ENCODE measurements at places on chromosomes 3 and 15. TPM values are rescaled to one million over a fixed set of nuclear protein-coding genes. Genes with fewer than 3 reads are reported as not detected.
A peak's percentile ranks its signal among the peaks of the same experiment; 100 is the strongest.

GRCh38 chr15:60363087-60363549, 34.7 kb downstream of the ANXA2 start:
- H3K36me3 ChIP-seq, result no peaks in the 10 kb centered on the region
- no peak overlapping the region for H3K4me3 ChIP-seq

DNA sequence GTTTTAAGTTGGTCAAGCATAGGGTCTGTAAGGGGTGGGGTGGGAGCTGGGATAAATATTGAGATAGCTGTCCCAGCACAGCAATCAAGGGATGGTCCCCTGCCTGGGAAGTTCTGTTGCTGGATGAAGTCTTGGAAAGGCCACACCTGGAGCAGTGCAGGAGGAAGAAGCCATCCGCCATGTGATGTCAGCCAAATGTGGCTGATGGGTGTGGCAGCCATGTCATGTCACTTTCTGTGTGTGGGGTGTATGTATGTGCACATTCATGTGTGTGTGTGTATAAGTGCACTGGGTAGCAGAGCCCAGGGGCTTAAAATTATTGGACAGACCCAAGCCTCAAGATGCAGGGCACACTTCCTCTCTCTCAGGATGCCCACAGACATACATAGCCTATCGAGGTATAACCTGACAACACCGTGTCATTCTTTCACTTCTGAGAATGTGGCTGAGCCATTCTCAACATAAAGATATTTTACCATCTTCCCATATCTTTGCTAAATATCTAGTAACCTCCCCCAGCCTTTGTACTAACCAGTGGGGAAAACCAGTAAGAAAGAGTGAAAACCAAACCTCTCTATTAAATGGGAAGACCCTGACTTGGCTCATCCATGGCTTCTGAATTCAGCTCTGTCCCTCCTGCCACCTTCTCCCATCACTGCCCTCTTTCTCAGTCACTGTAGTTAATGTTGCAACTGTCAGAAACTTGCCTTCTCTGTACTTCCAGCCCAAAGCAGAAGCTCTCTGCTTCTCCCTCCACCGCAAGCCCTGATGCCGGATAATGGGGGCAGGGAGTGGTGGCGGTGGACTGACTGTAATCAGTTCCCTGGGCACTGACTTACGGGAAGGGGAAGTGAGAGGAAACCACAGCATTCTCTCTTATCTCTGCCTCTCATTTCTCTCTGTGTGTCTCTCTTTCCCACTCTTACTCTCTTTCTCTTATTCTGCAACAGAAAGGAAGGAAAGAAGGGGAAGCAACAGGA, 11.2 kb downstream of the TNFSF10 start:
- H3K36me3 ChIP-seq, result peaks cover 28% of the 10 kb centered on the region
- H3K4me1 ChIP-seq, result peaks cover 34% of the 10 kb centered on the region
- DNase-seq, result no peak
- H3K27me3 ChIP-seq, result no peaks in the 10 kb centered on the region
- peak overlapping the region; percentile 86 for H3K4me3 ChIP-seq

DNA sequence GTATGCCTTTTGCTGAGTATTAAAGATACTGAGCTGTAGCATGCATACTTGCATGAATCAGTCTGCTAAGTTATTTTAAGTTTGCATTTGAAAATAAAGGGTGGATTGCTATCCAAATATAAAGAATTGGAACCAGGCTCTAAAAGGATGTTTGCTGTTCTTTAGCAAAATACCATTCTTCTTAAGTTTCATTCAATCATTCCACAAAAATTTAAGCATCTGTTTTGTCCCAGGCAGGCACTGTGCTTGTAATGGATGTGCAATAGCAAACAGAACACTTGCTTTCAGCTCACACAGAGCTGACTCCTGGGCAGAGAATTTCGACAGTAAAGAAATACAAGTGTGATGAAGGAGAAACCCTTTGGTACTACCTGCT, 151.1 kb downstream of the PGPEP1L start:
- no peaks in the 10 kb centered on the region for H3K27me3 ChIP-seq
- peaks cover 29% of the 10 kb centered on the region for H3K4me1 ChIP-seq
- no peak overlapping the region for H3K27ac ChIP-seq

- H3K27me3 ChIP-seq, result no peaks in the 10 kb centered on the region
- no peak overlapping the region for H3K4me3 ChIP-seq
- DNase-seq, result no peak
These were observed 874.6 kb downstream of the ROBO1 start for GRCh38 chr3:78893161-78893560.

- H3K4me3 ChIP-seq, result peak overlapping the region; percentile 87
- H3K4me1 ChIP-seq, result peaks cover 44% of the 10 kb centered on the region
- H3K36me3 ChIP-seq, result peaks cover 6% of the 10 kb centered on the region
- no peaks in the 10 kb centered on the region for H3K27me3 ChIP-seq
- peak; percentile 78 for DNase-seq
- peak overlapping the region; percentile 93 for H3K27ac ChIP-seq
These were observed 817 bp downstream of the CLK3 start for GRCh38 chr15:74616366-74616939.

Gene SLC28A2
- polyA plus RNA-seq, result not detected

Gene AP3B2
- 0.31 TPM for polyA plus RNA-seq

Data from naive thymus-derived CD8-positive, alpha-beta T cell (primary cell).